HCEC 1CT (cell line): ENCODE measurements at places on chromosomes 5 and 9.

DNA sequence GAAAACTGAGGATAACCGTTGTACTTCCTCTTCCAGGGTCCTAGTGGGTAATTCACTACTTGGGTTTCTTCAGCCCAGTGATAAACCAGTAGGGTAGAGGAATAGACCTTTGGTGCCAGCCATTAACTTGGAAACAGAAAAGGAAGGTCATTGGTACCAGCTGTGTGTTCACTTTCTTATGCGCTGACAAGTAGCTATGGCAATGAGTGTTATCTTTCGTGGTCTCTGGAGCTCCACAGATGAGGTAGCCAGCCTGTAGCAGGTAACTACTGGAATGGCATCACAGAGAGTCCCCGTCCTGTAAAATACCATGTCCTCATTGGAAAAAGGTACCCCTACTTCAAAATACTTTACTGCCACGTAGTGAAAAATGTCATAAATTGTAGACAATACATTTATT, 2.3 kb downstream of the UHRF2 start:
- DNase-seq: no peak

DNA sequence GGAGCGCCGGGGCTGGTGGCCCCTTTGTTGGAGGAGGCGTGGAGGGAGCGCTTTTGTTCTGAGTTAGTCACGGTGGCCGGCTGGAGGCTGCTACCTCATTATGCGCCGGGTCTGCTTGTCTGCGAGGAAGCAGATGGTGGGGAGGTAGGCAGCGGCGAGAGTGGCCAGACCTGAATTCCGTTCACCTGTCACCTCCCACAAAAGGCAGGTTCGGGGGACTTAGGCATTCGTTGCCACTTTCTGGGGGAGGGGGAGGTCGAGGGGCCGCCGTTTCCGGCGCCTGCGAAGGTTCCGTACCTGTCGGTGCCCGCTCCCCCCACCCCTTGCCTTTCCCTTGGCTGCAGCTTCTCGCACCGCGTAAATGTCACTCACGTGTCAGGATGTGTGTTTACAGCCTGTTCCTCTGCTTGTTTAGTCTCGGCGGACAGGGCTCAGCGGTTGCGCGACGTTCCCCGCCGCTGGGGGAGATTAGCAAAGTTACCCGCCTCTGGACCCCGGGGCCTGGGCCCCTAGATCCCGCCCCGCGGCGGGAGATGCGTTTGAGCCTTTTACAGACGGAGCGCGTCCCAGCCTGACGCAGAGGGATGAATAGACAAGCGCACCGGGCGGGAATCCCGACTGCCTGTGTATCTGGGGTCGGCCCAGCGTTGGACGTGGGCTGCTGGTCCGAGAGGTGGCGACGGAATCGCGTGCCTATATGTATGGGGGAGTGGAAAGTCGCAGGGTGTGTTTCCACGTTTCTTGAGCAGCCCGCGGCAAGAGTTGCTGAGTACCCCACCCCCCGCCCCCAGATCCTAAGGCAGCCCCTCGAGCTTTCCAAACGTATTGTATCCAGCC, 2.7 kb upstream of the LHX2 start:
- DNase-seq: no peak

DNA sequence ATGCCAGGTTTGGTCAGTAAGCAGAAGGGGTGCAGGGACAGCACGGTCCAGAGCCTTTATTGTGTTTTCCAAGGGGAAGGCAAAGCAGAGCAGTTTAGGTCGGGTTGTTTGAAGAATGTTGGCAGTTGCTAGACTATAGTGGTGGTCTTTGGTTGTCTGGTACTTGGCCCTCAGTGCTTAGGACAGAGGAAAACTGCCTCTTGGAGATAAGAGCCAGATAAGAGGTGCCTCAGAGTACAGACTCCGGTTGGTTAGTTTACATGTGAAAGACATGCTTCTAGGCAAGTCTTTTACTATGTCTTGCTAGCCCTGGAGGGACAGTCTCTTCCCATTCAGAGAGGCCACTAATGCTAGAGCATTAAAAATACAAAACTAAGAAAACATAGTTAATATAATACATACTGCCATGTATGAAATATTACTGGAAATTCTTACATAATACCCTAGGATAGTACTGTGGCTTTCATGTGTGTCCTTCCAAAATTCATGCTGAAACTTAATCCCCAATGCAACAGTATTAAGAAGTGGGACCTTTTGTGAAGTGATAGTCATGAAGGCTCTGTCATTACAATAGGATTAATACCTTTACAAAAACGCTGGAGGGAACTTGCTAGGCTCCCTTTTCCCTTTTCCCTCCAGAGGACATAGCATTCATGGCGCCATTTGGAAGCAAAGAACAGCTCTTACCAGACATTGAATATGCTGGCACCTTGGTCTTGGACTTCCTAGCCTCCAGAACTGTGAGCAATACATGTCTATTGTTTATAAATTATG, 280.4 kb downstream of the TMEM167A start:
- DNase-seq: no peak

- no peak for DNase-seq
Observed at GRCh38 chr5:142197098-142197497, 88.5 kb downstream of the NDFIP1 start.

DNA sequence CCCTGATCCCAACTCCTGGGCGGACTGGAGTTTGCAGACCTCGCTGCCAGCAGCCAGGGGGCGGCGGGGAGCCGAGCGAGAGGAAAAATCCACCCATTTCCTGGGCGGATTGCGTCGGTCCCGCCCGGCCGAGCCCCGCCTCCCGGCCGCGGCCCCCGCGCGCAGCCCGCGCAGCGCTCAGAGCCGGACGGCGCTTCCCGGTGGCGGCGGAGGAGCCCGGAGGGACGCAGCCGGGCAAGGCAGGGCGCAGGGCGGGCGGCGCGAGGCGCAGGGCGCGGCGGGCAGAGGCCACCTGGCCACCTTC, at the start of gene OLFM1:
Gene OLFM1, plus strand, starts transcription at position 180 of the 304 bp plus-strand sequence. CDS start 322 bp downstream, outside the sequence.
- no peak for DNase-seq

DNA sequence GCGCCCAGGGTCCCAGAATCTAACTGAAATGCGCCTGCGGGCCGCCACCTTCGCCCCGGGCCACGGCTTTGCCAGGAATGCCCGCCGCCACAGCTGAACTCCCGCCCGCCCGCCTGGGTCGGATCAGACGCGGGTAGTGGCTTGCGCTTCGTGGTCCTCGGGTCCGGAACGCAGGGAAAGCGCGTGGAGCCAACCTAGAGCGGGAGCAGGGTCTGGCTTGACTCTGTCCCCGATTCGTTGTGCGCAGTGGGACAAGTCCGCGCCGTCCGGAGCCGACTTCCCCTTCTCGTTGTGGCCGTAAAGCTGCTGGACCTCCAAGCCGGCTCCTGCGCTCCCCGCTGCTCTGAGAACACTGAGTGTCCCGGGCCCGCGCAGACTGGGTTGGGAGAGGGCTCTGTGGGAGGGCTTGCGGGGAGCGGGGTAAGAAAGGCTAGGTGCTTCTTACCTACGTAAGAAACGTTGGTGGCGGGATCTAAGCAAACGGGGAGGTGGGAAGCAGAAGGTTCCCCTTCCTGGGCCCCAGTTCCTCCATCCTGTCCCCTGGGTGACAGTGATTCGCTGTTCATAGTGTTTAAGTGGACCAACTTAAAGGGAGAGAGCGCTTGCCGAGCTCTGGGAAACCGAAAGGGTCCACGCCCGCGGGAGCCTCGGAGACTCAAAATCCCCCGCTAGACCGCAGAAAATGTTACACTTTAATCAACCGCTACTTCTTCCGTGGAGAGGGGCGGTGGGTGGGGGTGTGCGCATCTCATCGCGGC, 4.4 kb upstream of the FOXE1 start:
- DNase-seq: no peak

DNA sequence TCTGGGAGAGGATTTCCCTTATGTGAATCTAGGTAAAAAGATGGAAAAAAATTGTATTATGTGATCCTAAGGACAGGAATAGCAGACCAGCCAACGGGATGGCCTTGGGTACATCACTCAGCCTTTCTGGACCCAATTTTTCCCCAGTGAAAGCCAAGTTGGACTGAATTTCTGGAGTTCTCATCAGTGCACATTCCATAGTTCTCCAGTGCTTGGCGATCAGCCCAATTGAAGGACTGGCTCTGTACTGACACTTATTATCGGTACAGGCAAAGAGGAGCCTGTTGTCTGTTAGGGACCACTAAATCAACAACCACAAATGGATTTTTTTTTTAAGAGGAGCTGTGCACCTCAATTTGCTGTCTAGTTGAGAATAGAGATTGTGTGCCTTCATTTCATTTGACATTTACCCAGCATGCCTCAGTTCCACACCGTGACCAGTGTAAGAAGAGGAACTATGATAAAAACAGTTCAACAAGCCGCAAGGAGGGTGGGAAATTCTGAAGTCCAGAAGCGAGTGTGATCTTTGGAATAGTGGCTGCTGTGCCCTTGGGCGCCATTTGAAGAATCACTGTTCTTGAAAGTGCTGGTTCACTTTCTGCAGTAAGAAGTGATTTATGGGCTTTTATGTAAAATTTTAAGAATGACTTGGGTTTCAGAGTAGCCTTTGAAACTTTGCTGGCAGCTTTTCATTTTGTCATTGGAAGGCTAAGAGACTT, 8.0 kb downstream of the ARL10 start:
- DNase-seq: no peak

DNA sequence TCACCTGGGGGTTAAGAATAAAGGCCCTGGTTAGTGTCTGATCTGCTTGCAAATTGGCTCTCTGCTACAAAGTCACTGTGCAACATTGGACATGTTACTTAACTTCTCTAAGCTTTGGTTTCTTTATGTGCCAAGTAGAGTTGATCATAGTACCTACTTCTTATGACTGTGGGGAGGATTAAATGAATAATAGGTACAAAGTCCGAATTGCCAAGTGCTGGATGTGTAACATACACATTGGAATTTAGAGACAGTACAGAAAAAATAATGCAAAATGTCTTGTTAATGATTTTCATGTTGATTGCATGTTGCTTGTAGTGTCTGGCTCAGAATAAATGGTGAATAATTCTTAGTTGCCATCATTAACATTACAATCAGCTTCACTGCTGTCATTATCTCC, 2.2 kb downstream of the DOCK8 start:
- DNase-seq: no peak

DNA sequence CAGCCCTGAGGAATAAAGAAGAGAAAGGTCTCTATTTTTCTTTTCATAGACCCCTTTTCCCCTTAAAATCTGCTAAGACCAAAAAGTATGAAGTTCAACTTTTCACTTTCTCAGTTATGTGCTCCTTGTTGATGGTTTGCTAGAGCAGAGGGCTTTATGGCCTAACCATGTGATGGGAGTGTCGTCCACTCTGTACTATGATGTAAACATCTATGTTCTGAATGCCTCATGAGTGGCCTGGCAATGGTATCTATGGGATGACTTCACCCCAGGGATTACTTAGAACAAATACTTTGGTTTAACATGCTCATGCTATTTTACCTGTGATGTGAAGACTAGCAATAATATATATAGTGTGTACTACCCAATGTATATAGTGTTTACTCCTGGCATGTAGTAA, 43.7 kb upstream of the MIER3 start:
- no peak for DNase-seq

GRCh38 chr5:65391591-65391990, 90.1 kb downstream of the ADAMTS6 start:
- peak; percentile 56 for DNase-seq

- no peak for DNase-seq
Observed at GRCh38 chr5:31551878-31552277, 19.8 kb downstream of the C5orf22 start.

- peak; percentile 49 for DNase-seq
Observed at GRCh38 chr5:146185161-146185560, 2.7 kb upstream of the LARS1 start.

DNA sequence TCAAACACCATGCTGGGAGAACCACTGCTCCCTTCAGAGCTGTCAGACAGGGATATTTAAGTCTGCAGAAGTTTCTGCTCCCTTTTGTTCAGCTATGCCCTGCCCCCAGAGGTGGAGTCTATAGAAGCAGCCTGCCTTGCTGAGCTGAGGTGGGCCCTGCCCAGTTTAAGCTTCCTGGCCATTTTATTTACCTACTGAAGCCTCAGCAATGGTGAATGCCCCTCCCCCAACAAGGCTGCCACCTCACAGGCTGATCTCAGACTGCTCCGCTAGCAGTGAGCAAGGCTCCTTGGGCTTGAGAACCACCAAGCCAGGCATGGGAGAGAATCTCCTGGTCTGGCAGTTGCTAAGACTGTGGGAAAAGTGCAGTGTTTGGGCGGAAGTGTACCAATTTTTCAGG, 205.5 kb upstream of the PTGER4 start:
- DNase-seq: no peak

DNA sequence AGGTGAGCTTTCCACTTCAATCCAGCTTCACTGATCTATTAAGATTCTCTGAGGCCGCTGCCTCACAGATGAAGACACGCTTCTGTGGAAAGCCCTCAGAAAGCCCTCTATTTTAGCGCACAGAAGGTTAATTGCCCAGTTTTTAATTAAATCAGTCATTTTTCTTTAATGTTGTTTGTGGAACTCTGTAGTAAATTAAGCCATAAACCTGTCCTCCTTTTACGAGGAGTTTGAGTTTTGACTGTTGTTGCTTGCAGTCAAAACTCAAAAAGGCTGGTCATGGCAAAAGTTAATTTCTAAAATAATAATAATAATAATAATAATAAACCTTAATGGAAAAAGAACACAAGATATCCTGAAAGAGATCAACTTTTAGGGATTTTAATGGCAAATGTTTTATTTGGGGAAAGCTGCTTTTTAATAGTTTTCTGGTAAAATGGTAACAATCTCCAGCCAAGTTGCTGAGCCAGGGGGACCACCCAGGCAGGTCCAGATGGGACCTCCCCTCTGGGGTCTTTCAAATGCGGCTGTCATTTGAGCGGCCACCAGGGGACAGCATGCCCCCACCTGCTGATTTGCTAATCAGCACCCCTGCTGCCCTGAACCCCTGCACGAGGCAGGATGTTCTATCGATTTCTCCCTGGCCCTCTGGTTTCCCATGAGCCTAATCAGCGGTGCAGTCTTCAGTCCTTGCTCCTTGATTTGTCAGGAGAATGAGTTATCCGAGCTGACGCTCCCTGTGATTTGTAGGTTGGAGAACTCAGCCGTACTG, 247.2 kb downstream of the FSTL4 start:
- DNase-seq: no peak

- no peak for DNase-seq
Observed at GRCh38 chr5:126443374-126443851, 20.2 kb downstream of the GRAMD2B start.

- DNase-seq: no peak
Observed at GRCh38 chr9:125965477-125965876, 218.3 kb downstream of the PBX3 start.
